Fibroblast of lung (primary cell): ENCODE measurements at places on chromosomes 13 and 19. TPM values are rescaled to one million over a fixed set of nuclear protein-coding genes. Genes with fewer than 3 reads are reported as not detected.

The OR10H1 gene
- not detected in 2 replicates for polyA plus RNA-seq

The OR4F17 gene
- not detected in 2 replicates for polyA plus RNA-seq

The ERICH6B gene
- not detected in 2 replicates for polyA plus RNA-seq

The CGB5 gene
- not detected in 2 replicates for polyA plus RNA-seq

The COL5A3 gene
- 0.56 and 33.7 TPM in 2 replicates for polyA plus RNA-seq

The NTF4 gene
- not detected in 2 replicates for polyA plus RNA-seq

The RNF17 gene
- polyA plus RNA-seq = 0.26 TPM in 1 of 2 replicates, not detected in the other

The CCDC194 gene
- not detected in 2 replicates for polyA plus RNA-seq

The GARIN5A gene
- polyA plus RNA-seq = 0.11 and 0.24 TPM in 2 replicates

- peak; percentile 6 for DNase-seq
These were observed 21.7 kb upstream of the SLC25A30 start for GRCh38 chr13:45439781-45440462.

DNA sequence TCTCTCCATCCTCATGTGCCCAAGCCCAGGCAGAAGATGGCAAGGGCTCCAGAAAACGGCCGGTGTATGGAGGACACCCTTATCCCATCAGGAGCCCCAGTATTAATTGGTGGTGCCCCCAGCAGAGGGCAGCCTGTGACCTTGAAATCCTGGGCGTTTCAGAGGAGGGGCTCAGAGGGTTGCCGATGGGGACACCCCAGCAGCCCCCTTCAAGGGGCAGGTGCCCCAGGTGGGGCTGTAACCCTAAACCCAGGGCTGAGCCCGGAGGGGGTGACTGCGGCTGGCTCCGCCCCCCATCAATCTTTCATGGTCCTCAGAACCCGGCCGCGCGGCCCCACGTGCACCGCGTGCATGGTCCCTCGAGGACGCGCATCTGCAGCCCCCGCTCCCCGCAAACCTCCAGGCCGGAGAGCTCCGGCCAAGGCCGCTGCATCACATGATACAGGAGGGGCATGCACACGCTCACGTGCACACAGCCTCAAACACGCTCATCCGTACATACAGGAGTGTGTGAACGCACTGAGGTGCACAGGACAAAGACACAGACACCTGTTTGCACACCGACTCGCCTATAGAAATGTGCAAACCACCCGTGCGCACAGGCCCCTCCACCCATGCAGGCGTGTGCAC, 949 bp downstream of the RAB3A start:
- DNase-seq = no peak

DNA sequence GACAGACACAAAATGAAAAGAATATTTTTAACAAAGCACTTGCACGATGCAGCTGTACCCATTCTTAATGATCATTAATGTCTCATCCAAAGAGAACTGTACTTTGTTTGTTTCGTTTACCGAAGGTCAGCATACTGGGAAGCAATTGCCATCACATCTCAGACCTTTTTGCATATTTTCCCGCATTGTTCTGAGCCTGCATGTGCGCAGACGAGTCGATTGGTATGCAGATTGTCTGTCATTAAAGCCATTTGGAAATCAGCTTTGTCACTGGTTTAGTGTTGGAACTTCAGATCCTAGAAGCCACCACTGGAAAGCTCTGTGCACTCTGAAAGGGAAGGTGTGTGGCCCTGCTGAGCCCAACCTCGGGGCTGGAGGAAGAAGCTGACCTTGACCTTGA, 15.6 kb downstream of the SPACA7 start:
- DNase-seq = no peak

DNA sequence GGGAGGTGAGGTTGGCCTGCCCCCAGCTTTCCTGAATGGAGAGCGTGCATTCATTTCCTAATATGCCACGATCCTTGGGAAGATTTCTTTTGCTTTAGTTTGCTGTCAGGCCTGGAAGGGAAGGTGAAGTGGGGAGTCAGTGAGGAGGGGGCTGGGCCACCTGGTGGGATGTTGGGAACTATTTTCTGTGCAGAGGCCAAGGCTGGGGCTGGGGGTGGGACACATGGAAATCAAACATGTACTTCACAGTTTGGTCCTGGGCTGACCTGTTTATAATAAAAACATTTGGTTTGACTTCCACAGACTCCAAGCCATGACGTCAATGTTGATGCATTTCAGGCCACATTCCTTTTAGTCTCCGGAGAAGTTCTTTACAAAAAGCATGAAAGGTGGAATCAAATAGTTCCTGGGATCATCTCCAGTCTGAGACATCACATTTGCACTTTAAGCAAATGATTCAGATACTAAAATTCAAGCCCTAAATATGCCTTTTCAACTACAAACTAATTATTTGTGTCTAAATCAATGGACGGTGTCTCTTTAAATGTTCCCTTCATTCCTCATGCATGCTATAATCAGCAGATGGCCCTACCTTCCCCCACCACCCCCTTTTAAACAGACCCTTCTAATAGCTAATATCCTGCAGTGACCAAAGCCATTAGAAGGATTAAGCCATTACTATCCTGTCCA, 41.5 kb upstream of the MEDAG start:
- peak; percentile 94 for DNase-seq

- DNase-seq = no peak
These were observed 13.4 kb upstream of the EEF1AKMT1 start for GRCh38 chr13:20787180-20787579.

GRCh38 chr19:48033604-48034003, 10.3 kb downstream of the CABP5 start:
- no peak for DNase-seq

DNA sequence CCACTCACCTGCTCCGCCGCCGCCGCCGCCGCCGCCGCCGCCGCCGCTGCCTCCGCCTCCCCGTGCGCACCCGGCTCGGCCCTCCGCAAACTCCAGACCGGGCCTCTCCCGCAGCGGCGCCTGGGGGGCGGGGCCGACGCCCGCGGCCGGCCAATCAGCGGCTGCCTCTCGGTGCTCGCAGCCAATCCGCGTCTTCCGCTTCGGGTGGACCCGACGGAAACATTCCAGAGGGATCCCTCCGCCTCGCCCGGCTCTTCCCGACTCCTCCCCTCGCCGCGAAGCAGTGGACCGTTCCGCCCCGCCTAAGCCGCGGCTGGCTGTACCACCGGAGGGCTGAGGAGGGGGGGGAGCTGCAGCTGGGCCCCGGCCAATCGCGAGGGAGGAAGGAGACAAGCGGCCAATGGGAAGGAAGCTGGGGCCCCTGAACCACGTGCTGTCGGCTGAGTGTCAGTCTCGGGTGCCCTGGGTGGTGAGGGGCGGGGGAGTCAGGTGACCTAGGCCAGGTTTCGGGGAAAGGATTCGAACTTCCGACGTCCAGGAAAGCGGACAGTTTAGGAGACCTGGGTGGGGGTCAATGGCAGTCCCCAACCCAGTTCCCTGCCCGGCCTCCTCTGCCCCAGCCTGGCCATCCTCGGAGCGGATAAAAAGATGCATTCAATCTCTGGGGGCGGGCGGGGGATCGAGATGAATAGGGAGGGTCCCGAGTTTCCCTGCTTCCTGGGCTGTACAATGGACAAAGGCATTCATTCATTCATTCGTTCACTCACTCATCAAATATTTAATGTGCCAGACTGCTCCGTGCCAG, at the start of gene GIPC1:
GIPC1 (minus strand) TSS at position 99 of the 805 bp plus-strand sequence. CDS start 13,151 bp downstream, outside the sequence.
- peak; percentile 100 for DNase-seq

DNA sequence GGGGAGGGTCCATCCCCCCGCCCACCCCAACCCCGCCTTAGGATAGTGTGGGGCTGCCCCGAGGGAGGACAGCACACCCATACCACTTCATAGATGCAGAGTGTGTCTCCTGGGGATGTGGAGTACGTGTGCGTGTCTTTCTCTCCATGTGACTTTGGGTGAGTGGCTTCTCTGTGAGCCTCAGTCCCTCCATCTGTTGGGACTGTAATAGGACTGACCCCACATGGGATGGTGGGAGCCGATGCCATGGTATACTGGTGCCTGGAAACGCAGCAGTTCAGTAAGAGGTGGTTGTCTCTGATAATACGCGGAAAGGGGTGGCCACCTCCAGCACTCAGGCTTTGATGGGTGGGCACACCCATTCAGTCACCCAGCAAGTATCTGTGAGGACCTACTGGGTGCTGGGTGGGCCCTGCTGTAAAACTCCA, 816 bp upstream of the PRKD2 start:
- DNase-seq = no peak

GRCh38 chr13:90645582-90645981, 701.9 kb upstream of the MIR17HG start:
- no peak for DNase-seq

GRCh38 chr13:27493981-27494380, 43.6 kb upstream of the MTIF3 start:
- DNase-seq = no peak

- DNase-seq = no peak
These were observed 169.3 kb downstream of the COL4A1 start for GRCh38 chr13:110137680-110138009.

DNA sequence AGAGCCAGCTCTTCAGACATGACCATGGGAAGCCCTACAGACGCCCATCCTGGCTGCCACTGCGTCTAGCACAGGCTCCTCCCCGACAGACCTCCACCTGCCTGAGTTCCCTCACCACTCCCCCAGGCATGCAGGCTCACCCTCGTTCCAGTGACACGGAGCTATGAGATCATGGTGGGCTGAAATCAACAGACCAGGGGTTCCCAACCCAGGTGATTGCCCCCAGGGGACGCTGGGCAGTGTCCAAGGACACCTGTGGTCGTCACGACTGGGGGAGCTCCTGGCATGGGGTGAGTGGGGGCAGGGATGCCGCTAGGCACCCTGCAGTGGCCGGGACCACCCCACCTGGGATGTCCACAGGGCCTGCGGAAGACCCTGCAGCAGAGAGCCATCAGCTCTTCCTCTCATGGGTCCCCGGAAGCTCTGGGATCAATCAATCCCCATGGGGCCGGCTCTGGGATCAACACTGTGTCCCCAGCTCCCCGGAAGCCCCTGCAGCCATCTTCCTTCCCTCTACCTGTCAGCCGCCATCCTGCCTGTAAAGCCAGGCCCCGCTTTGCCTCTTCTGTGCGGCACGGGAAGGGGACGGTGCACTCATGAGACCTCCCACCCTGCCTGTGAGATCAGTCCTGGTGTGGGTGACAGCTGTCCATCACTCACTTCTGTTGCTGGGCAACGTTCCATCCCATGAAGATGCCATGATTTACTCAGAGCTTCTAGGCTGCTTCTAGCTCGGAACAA, 12.8 kb upstream of the MADCAM1 start:
- DNase-seq = no peak

DNA sequence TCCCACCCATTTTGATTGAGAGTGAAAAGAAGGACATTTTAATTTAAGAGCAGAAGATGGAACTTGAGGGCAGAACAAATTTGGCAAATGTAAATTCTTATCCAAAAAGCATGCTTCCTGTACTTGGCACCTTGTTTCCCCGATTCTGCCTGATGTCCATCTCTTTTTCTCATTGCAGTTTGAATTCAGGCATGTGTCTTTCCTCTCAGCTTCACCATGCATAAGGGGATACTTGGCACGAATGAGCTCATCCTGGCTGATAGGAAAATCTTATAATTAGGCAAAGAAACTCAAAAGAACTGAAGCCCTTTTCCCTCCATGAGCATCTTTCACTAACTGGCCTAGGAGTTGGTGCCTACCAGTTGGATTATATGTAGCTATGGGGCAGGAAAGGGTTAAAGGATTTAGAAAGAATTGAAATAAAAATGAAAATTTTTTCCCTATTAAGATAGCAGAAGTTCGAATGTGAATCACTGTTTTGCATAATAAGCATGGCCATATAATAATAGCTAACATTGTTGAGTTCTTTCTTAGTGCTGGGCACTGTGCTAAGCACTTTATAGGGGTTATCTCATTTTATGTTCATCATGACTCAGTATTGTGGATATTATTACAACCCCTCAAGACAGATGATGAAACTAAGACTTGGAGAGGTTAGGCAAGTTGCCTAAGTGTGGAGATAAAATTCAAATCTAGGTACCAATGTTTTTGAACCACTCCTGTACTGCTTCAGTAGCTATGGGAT, 386.6 kb downstream of the KCNRG start:
- peak; percentile 87 for DNase-seq

- no peak for DNase-seq
These were observed 8.9 kb downstream of the RTBDN start for GRCh38 chr19:12825254-12826131.

GRCh38 chr19:13952931-13953531, 722 bp downstream of the DCAF15 start:
- DNase-seq = peak; percentile 52

GRCh38 chr13:49828453-49828852, 36.0 kb upstream of the KPNA3 start:
- DNase-seq = no peak

- DNase-seq = no peak
These were observed 16.1 kb downstream of the ZSWIM9 start for GRCh38 chr19:48186541-48186991.

DNA sequence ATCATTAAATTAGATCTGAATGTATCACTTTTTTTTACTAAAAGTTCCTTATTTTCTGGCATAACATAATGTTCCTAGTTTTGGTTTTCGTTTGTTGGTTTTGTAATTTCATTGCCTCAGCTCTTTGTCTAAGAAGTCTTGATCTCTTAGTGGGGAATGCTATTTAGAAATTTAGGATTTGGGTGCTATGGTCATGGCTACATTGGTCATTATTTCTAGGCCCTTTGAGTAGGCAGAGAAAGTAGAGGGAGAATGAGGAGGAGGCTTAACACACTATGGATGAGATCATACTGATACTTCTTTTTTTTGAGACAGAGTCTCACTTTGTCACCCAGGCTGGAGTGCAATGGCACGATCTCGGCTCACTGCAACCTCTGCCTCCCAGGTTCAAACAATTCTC, 41.8 kb downstream of the PIBF1 start:
- DNase-seq = no peak

DNA sequence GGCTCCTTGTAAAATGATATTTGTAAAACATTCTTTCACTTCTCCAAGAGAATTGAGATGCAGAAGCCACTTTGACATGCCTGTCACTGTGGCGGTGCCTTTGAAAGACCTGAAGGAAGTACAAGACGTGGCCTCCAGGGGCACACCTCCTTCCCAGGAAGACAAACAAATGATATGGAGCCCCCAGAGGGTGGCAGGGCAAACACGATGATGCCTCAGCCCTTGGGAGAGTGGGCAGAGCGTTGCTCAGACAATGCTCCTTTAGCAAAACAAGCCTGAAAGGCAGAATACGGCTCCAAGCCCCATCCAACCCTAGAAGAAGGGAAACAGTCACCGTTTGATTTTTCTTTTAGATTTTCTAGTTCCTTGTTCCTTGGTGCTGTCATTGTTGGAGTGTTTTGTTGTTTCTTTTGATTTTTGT, 9.2 kb upstream of the ATP12A start:
- DNase-seq = peak; percentile 20

DNA sequence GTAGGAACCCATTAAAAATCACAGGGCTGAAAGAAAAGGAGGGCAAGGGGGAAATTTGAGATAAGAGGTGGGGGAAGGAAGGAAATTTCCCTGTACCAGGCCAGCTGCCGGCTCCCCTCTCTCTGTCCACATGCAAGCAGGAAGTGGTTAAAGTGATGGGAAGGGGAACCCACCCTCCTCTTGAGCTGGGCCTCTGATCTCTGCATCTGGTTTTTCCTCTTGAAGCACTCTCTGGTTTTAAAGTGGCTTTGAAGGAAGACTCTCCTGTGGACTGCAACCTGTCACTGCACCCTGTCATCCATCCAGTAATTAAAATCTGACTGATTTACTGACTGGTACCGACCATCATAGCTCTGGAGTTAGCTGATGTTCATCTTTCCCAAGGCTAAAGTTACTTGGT, 239.6 kb downstream of the TSHZ3 start:
- DNase-seq = peak; percentile 27
